ENCODE measurements at places on chromosomes 7 and 10.
A peak's percentile ranks its signal among the peaks of the same experiment; 100 is the strongest.

DNA sequence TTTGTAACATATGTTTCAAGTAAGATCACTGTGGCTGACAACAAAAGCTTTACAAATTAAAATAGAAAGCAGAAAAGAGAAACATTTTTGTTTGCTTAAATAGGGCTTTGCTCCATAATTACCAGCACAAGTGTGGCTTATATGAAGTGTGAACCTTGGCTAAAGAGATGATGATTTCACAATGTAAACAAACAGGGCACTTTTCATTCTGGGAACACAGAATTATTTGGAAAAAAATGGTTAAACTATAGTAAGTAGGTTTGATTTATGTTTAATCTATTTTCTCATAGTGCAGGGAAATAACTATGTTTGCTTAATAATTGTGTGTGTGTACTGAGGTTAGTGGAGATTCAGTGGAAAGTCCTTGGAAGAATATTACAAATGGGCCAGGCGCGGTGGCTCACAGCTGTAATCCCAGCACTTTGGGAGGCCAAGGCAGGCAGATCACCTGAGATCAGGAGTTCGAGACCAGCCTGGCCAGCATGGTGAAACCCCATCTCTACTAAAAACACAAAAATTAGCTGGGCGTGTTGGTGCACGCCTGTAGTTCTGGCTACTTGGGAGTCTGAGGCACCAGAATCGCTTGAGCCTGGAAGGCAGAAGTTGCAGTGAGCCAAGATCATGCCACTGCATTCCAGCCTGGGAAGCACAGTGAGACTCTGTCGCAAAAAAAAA lies 19.1 kb upstream of the OTUD1 start:
- H3K27me3 ChIP-seq: no peaks in the 10 kb centered on the region
- H3K4me3 ChIP-seq: no peak overlapping the region
- H3K27ac ChIP-seq: no peak overlapping the region

DNA sequence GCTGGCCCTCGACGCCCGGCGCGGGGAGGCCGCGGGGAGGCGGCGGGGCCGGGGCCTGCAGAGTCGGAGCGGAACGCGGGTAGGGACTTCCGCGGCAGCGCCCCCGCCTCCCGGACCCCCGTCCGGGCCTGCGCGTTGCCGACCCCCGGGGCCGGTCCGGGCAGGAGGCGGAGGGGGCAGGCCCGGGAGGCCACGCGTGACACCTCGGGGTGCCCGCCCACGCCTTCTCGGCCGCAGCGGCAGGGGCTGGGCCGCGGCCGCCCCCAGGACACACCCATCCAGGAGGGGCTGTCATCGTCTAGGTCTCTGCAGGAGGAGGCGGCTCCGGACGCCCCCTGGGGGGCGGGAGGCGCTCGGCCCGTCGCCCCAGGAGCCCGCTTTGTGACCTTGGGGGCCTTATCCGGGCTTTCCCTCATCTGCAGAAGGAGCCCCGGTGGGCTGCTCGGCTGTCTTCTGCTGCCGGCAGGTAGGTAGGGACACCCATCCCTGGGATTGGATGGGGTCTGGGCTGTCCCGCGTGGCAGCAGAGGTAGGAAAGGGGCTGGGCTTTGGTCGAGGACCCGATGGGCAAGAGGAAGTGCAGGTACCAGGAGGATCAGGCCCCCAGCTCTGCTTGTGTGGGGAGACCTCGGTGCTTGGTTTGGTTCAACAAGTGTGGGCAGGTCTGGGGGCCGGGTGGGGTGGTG lies 569 bp downstream of the ZNF316 start:
- H3K4me1 ChIP-seq: peaks cover 23% of the 10 kb centered on the region
- H3K27me3 ChIP-seq: no peaks in the 10 kb centered on the region
- H3K27ac ChIP-seq: peak overlapping the region; percentile 94
- H3K36me3 ChIP-seq: peaks cover 26% of the 10 kb centered on the region

GRCh38 chr7:133704453-133704852 lies 422.7 kb upstream of the LRGUK start:
- H3K4me3 ChIP-seq: no peak overlapping the region
- DNase-seq: no peak
- peaks cover 6% of the 10 kb centered on the region for H3K4me1 ChIP-seq
- H3K27me3 ChIP-seq: no peaks in the 10 kb centered on the region

DNA sequence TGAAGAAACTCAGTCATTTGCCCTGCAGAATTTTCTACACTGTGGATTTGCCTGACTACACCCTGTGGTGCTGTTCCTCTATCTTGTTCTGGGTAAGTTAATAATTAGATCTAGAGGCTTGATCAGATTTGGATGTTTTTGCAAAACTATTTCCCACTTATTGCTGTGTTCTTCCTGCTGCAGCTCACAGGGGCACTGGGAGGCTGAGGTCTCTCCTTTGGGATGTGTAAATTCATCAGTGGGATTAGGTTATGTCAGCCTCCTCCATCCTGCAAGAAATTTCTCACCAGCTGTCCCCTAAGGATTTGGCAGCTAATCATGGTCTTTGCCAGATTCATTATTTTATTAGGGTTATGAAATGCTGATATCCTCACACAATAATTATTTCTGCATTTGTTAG lies 148.1 kb upstream of the ZNF32 start:
- peaks cover 17% of the 10 kb centered on the region for H3K27me3 ChIP-seq
- H3K4me1 ChIP-seq: peaks cover 18% of the 10 kb centered on the region
- no peak overlapping the region for H3K27ac ChIP-seq
- no peak for DNase-seq

All from activated naive CD8-positive, alpha-beta T cell treated with anti-CD3 and anti-CD28 coated beads, Interleukin-2, amount 10 ng/mL, durations not matched to agents 7 days and 5 days (primary cell).